SK-N-SH treated with all-trans-retinoic acid at 6 μM for 48 hours (cell line): ENCODE measurements at places on chromosomes 16 and 17.

DNA sequence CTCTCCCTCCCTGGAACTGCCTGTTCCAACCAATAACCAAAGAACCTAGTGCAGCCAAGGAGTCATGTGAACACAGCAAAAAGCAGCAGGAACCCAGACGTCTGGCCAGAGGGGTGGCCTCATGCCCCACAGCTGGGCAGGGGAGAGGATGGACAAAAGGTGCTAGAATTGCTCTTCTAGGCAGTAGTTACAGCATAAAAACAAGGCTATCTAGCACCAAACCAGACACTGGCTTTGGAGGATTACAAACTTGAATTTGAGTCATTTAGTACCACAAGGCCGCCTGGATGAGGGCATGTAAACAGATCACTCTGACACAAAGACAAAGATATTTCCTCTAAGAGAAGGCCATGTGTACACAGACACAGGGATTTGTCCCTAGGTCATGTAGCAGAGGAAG, 423.3 kb upstream of the MAF start:
- no peak for ATAC-seq

DNA sequence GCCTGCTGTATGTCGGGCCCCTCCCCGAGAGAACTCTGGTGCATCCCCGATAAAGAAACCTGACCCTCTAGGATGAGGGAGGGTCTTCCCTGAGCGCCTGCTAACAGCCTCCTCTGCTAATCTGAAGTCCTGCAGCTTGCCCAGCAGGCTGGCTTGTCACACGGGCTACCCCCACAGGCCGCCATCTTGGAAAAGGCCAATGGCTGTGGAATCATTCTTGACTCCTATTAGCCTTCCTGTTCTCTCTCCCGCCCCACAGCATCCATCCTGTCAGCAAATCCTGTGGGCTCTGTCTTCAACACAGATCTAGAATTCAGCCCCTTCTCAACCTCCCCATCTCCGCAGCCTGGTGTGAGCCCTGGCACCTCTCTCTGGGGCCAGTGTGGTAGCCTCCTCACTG, 12.0 kb downstream of the IL4R start:
- no peak for ATAC-seq

DNA sequence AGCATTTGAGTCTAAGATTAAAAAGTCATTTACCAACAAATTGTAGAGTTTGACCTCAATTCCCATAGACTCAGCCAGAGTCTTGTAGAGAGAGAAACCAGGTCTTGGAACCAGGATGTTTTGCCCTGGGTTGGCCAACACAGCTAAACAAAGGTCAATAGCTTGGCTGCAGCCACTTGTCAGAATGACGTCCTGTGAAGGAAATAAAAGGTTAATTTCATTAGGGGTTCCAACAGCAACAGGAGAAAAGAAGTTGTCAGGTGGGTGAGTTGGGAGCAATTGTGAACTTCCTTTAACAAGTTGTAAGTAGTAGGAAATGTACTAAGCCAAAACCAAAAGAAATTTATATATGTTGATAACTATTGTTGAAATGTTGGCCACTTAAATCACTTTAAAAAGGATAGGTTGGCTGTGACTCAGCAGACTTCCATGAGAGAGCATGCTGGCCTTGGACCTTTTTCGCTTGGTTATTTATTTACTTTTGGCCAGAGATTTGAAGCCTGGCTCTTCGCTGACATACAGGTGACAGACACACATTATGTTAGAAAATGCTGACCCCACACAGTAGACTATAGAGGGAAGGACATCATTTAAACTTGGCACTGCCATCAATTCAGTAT, 4.3 kb downstream of the TAT start:
- no peak for ATAC-seq

DNA sequence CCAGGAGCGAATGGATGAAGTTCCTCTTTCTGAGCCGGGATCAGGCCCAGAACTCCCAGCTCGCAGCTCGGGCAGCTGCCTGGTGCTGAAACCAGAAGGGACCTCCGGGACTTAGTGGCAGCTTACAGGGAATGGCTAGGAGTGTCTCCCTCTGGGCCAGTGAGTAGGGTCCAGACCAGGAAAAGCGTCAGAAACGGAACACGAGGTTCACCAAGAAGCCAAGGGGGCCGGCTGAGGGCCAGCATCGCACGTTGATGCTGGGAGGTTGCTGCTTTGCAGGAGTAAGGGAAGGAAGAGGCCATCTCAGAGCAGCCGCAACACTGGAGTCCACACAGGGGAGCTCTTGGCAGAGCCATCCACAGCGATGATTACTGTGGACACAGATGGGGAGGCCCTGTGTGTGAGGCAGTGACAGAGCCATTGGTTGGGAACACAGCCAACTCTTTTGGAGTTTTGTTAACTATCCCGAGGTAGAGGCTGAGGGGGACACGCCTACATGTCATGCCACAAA, 74.0 kb upstream of the CREBBP start:
- no peak for ATAC-seq

DNA sequence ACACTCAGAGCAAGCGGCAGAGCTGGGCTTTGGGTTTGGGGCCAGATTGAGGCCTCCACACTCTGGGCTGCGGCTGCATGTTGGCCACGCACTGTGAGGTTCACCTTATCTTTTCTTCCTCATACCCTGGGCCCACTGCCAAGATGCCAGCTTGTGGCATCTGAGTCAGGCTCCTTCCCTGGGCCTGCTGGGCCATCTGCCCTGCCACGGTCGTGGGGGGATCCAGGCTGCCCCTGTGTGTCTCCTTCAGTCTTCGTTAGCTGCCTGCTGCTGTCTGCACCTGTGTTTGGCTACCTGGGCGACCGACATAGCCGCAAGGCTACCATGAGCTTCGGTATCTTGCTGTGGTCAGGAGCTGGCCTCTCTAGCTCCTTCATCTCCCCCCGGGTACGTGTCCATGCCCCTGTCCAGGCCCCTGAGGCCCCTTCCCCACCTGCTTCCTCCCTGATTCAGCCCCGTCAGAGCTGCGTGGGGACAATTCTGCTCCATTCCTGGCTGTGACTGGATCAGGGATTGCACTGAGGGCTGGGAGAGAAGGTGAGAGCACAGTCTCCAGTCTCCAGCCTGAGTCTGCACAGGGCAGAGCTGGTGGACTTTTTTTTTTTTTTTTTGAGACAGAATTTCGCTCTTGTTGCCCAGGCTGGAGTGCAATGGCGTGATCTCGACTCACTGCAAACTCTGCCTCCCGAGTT, 11.2 kb downstream of the SPNS3 start:
- peak; percentile 68 for ATAC-seq

GRCh38 chr17:27226611-27227230, 67.2 kb upstream of the WSB1 start:
- ATAC-seq = peak; percentile 87

DNA sequence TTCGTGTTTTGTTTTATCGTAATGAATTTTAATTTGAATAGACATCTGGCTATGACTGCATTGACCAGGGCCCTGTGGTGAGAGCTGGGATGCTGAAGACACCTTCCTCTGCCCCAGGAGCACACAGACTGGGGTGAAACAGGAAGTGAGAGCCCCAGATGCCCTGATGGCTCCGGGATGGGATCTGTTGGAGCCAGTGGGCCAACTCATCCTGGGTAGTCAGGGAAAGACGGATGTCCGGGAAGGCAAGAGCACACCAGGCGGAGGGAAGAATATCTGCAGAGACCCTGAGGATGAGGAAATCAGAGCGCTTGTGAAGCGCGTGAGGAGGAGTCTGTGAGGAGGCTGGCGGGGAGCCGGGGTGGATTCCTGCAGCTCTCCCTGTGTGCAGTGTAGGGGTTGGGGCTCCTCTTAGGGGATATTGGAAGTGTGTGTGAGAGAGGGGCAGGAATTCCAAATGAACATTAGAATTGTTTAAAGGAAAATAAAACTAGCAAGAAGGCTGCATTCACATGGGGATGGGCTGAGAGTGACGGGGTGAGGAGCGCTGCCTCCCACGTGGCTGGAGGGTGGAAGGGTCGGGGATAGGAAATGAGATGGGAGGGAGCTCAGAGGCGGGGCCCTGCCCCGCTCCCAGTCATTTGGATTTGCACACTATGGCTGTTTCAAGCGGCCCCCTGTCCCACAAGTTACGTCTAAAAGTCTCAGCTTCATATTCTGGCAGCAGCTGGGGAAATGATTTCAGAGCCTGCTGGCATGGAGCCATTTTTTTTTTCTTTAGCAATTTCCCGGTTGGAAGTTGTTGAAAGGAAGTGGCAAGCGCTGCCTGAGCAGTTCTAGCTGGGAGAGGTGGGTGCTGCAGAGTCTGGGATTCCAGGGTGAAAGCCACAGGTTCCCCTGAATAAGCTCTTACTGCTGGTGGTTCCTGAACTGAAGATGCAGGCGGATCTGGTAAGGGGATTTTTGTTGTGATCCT, 71.2 kb upstream of the LGALS9 start:
- peak; percentile 68 for ATAC-seq

DNA sequence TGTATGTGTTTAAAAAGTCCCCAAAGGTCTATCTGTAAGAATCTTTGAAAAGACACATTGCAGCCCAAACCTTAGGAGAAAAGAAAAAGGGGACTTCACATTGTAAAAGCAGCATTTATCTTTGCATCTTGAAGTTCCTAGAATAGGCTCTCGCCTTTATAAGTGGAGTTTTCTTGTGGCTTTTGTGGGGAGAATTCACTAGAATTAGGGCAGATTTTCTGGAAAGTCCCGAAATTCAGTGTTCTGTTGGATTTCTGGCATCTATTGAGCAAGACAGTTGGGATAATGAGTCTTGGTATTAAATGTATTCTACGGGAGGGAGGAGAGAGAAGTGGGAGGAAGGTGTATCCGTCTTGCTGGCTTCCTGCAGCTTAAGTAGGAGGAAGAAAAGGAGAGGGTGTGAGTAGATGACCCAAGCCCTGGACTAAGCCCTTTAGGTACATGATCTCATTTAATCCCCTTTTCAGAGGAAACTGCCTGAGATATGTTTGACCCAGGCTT, 62.6 kb downstream of the PRKCA start:
- ATAC-seq = peak; percentile 46

GRCh38 chr16:4505356-4506147, 29.4 kb downstream of the HMOX2 start:
- ATAC-seq = no peak

DNA sequence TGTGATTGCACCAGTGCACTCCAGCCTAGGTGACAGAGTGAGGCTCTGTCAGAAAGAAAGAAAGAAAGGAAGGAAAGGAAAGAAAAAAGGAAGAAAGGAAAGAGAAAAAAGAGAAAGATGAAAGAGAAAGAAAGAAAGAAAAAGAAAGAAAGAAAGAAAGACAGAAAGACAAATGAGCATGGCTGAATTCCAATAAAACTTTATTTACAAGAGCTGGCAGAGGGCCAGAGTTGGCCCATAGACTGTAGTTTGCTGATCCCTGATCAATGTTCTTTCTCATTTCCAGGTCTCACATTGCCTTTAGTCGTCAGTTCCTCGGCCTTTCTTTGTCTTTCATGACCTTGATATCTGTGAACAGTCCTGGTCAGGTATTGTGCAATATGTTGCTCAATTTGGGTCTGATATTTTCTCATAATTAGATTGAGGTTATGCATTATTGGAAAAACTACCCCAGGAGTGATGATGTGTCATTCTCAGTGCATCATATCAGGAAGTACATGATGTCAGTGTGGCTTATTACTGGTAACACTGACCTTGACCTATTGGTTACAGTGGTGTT, 68.5 kb upstream of the MED9 start:
- no peak for ATAC-seq

DNA sequence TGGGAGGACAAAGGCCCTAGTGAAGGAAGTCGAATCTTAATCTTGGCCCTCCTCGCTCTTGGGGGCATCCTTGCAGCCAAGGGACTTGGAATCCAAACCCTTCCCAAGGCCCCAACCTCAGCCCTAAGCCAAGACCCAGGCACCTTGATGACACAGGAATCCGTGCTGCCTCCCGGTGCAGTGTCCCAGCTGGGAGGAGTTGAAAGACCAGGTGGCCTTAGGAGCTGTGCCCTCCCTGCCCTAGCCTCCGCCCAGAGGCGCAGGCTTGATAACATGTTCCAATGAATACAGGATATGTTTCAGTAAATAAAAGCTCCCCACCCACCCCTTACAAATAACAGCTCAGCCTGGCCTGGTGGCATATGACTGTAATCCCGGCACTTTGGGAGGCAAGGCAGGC, at the start of gene CHST5:
Gene CHST5 (minus strand): TSS at position 208 of the 400 bp plus-strand sequence. CDS start 5,724 bp downstream, outside the sequence.
- ATAC-seq = no peak

- ATAC-seq = no peak
Measured at GRCh38 chr17:28667870-28668269, 5.9 kb downstream of the SUPT6H start.

GRCh38 chr16:74709441-74709877, 8.8 kb upstream of the MLKL start:
- peak; percentile 99 for ATAC-seq

DNA sequence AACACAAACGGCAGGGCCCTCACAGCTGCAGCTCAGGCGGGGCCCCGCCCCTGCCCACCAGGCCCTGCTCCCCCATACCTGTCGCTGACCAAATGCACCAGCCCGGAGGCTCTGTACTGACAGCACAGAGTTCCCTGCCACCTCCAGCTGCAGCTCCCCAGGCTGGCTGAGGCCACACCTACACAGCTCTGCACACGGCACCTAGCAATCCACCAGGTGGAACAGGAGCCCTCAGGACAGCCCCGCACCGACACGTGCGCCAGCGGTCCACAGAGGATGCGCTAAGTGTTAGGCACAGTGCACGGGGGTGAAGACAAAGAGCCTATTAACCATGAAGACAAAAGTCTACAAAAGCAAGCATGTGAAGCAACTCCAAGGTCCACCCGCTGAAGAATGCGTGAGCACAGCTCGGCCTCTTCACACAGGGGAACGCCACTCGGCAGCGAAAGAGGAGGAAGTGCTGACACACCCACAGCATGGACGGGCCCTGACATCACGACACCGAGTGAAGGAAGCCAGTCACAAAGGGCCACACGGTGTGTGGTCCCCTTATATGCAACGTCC, 5.4 kb downstream of the ZCCHC14 start:
- no peak for ATAC-seq

DNA sequence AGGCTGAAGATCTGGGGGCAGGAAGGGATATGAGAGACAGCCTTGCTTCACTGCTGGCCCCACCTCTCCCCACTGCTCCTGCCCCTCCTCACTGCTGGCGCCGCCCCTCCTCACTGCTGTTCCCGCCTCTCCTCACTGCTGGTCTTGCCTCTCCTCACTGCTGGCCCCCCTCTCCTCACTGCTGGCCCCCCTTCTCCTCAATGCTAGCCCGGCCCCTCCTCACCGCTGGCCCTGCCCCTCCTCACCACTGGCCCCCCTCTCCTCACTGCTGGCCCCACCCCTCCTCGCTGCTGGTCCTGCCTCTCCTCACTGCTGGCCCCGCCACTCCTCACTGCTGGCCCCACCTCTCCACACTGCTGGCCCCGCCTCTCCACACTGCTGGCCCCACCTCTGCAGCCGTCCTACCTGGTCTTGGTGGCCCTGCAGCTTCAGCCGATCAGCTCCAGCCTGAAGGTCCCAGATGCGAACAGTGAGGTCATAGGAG, 9.5 kb upstream of the PAM16 start:
- peak; percentile 65 for ATAC-seq
